ENCODE measurements at places on chromosomes 11 and 22.

GRCh38 chr11:64787526-64788320 is 9.4 kb upstream of the SF1 start:
- DNase-seq: peak; percentile 76

DNA sequence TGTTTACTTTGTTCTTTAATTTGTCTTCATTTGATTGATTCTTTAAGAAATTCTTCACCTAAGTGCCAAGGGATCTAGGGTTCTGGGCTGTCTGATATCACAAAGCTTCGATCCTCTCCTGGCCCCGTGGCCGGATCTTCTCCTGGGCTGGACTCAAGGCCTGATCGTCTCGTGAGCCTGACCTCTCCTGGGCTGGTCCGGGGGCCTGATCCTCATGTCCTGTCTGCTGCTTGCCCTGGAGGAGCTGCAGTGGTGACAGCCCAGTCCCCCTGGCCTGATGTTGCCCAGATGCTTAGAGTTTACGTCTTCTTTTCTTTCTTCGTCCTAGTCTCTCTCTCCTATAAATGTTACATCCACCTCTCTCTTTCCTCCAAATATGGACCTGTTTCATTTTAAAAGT is 3.3 kb downstream of the NADSYN1 start:
- DNase-seq: no peak

DNA sequence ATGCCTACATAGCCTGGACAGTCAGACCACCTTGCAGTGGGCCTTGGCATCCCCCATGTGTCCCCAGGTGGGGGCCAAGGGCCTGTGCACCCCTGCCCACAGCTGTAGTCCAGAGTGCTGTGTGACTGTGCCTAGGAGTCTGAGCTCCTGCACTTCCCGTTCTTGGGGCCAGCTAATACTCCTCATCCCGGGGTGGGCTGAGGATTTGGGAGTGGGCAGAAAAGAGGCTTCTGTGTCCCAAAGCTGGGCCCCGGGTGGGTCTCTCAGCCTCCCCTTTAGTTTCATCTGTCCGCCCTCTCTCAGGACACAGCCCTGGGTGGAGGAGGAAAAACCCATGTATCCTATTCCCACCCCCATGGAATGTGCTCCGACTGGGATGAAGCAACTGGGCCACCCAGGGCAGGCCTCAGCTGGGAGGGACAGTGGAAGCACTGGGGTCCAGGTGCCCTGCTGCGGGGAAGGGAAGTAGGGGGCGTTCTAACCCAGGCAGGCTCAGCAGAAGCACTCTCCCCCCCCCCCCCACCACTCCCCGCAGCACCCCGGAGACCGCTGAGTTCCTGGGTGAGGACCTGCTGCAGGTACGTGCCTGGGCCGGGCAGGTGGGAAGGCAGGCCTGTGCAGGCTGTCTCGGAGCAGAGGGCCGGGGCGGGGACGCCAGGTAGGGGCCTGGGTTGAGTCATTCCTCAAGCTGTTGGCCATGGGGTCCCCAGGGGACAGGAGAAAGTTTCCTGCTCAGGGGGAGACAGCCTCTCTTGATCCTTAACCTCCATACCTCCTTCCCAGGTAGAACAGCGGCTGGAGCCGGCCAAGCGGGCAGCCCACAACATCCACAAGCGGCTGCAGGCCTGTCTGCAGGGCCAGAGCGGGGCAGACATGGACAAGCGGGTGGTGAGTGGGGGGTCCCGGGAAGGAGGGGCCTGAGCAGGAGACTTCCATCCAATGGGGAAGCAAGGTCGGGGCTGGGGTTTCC is 1.4 kb downstream of the SH3BP1 start:
- peak; percentile 47 for DNase-seq

DNA sequence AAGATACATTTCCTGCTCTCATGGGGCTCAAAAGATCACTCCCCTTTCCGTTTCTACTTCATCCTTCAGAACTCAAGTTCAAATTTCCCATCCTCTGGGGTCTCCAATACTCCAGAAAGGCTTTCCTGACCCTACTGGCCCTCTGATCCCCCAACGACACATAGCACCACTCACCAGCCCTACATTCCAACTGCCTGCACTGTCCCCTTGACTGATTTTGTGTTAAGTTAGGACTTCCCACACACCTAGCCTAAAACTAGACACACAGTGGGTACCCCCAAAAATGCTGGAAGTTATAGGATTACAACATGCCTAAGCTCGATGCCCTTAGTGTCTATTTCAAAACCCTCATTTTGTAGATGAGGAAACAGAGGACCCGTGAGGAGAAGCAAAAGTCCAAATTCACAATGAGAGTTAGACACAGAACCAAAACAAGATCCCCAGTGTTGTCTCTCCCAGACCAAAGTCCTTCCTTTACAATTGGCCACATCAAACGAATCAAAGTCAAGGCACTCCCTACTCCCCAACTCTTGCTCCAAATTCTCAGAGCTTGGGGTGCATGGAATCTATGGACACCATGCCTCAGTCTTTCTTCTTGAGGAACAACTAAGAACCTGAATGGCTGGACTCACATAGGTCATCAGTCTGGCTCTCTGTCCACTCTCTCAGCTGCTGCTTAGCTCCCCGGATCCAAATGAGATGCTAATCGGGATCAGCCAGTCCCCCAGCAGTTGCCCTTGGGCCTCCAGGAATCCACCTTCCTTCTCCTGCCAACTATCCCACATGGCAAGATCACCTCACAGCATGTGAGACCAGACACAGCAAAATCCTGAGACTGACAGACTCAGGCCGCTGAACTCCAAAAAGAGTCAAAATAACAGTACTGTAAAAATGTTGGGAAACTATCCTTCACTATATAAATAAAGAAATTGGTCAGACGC is 1.7 kb downstream of the CLPB start:
- DNase-seq: no peak

GRCh38 chr11:79807506-79807905 is 366.7 kb upstream of the TENM4 start:
- DNase-seq: no peak

All from activated naive CD4-positive, alpha-beta T cell treated with anti-CD3 and anti-CD28 coated beads, Interleukin-2, amount 10 ng/mL, durations not matched to agents 7 days and 5 days (primary cell).